Caco-2 (cell line): ENCODE measurements at places on chromosomes 7 and 10. TPM values are rescaled to one million over a fixed set of nuclear protein-coding genes. Genes with fewer than 3 reads are reported as not detected.

DNA sequence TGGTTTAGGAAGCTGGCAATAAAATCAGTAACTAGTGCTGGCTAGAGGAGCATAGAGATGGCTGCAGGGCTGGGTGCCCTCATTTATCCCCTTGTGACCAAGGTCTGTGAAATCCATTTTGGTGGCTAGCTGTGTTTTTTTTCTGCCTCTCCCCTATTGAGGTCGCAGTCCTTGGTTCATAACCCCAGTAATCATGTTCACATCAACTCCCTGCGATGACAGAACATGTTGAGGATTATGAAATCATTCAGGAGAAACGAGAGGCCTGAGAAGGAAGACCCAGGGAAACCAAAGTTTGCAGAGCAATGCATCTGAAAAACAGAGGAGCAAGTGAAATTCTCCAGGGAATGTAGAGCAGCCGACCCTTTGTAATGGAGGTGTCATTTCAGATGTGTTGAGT is 126.9 kb downstream of the TACC2 start:
- no peak for DNase-seq
- peaks cover 16% of the 10 kb centered on the region for H3K4me1 ChIP-seq
- H3K4me3 ChIP-seq, result no peak overlapping the region
- H3K27ac ChIP-seq, result no peak overlapping the region
- H3K27me3 ChIP-seq, result no peaks in the 10 kb centered on the region
- H3K36me3 ChIP-seq, result peaks cover 1% of the 10 kb centered on the region; the same call in 1 of the 2 replicates

DNA sequence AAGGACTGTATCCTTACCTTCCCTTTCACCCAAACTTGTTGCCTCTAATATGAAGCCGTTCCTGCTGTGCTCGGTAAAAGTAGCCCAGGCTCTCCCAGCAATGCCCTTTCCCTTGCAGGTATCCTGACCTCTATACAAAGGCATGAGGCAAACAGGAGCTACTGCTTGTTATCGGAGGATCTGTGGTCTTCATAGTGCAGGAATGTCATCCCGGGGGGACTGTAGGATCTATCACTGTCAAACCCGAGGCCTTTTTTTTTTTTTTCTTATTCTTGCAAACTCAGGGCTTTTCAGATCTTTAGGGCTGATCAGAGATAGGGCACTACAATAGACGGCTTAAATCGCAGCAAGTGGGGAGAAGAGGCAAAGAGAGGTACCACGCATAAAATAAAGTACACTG is 1206.6 kb downstream of the TYW1 start:
- no peaks in the 10 kb centered on the region for H3K27me3 ChIP-seq
- no peak overlapping the region for H3K27ac ChIP-seq
- H3K4me1 ChIP-seq, result no peaks in the 10 kb centered on the region
- H3K36me3 ChIP-seq, result no peaks in the 10 kb centered on the region
- DNase-seq, result no peak

DNA sequence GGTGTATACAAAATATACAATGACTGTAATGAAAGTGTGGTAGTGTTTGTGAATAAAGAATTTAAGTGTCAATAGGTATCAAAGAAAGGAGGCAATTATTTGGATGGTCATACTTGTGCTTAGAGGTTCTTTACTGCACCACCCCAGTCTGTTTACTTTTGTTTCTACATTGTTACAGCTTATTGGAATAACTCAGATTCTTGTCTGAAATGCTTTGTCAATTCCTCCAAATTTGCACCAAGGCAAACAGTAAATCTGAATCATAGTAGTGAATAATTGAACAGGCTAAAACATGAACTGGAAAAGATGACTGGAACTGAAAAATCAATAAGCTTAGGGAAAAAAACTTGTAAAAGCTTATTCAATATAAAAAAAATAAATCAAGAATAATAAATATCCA is 319.2 kb downstream of the EXOC4 start:
- H3K4me3 ChIP-seq, result no peak overlapping the region
- H3K4me1 ChIP-seq, result no peaks in the 10 kb centered on the region
- H3K36me3 ChIP-seq, result no peaks in the 10 kb centered on the region
- no peaks in the 10 kb centered on the region for H3K27me3 ChIP-seq
- no peak for DNase-seq

DNA sequence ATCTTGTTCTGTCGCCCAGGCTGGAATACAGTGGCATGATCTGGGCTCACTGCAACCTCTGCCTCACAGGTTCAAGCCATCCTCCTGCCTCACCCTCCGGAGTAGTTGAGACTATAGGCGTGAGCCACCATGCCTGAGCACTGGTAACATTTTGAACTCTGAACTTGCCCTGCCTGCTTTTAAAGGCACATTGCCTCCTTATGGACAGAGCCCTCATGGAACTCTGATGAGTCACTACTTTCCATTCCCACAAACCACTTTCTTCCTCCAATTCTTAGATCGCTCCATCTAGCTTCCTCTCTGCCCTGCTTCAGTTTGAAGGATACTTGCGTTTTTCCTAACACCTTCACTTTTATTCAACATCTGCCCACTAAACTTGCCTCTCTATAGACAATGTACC is 38.1 kb downstream of the PRPS1L1 start:
- H3K4me1 ChIP-seq, result no peaks in the 10 kb centered on the region
- H3K27me3 ChIP-seq, result no peaks in the 10 kb centered on the region
- DNase-seq, result no peak
- H3K27ac ChIP-seq, result no peak overlapping the region

- H3K4me1 ChIP-seq, result no peaks in the 10 kb centered on the region
- no peaks in the 10 kb centered on the region for H3K36me3 ChIP-seq
- no peaks in the 10 kb centered on the region for H3K27me3 ChIP-seq
- no peak for DNase-seq
- H3K4me3 ChIP-seq, result no peak overlapping the region
- no peak overlapping the region for H3K27ac ChIP-seq
These were observed 11.2 kb downstream of the RHOBTB1 start for GRCh38 chr10:60932756-60933155.

- peaks cover 4% of the 10 kb centered on the region for H3K4me1 ChIP-seq
- H3K27me3 ChIP-seq, result no peaks in the 10 kb centered on the region
- H3K36me3 ChIP-seq, result no peaks in the 10 kb centered on the region
- H3K4me3 ChIP-seq, result no peak overlapping the region
- peak; percentile 91 for DNase-seq
- H3K27ac ChIP-seq, result no peak overlapping the region
These were observed 24.2 kb downstream of the TACR2 start for GRCh38 chr10:69392481-69393000.

Gene PDAP1
- 180 and 191 TPM in 2 replicates for total RNA-seq

- no peaks in the 10 kb centered on the region for H3K27me3 ChIP-seq
- no peaks in the 10 kb centered on the region for H3K4me1 ChIP-seq
- H3K4me3 ChIP-seq, result no peak overlapping the region
- H3K36me3 ChIP-seq, result no peaks in the 10 kb centered on the region
- no peak overlapping the region for H3K27ac ChIP-seq
These were observed 33.6 kb downstream of the ZCCHC24 start for GRCh38 chr10:79411546-79412495.

DNA sequence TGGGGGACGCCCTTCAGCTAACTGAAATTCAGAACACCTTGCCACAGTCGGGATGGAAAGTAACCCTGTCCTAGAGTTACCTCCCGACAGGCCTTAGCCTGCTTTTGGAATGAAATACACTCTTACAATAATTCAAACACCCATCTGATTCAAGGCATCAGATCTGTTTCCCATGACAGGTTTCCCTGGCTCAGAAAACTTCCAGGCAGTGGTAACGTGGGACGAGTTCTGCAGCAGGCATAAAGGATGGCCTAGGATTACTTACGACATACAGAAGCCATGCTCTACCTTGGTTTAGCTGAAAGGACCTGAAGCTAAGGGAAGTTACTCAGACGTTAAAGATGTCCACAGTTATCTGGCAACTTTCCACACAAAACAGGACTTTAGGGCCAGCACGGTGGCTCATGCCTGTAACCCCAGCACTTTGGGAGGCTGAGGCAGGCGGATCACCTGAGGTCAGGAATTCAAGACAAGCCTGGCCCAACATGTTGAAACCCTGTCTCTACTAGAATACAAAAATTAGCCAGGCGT is 5.0 kb downstream of the PAXIP1 start:
- no peaks in the 10 kb centered on the region for H3K4me1 ChIP-seq
- no peak overlapping the region for H3K4me3 ChIP-seq
- DNase-seq, result no peak

DNA sequence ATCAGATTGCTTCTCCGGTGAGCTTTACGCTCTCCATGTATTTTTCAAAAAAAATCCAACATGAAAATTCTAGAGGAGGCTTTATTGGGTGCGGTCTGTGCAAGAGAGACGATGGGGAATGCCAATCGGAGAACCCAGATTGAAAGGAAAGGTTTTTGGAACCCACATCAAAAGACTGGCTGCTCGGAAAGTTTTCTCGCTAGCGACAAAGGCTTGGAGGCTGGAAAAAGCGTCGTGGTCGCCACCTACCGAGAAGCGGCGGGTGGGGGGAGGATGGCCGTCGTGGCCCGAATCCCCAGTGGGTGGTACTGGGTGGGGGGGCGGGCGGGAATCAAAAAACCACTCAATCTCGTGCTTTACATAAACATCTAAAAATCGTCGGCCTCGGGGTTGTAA is 1.1 kb upstream of the GTF2I start:
- H3K4me3 ChIP-seq, result peak overlapping the region; percentile 78
- H3K27me3 ChIP-seq, result no peaks in the 10 kb centered on the region
- no peaks in the 10 kb centered on the region; the same call in 1 of the 2 replicates for H3K36me3 ChIP-seq
- DNase-seq, result peak; percentile 71

- no peak overlapping the region for H3K4me3 ChIP-seq
- H3K27me3 ChIP-seq, result no peaks in the 10 kb centered on the region; the same call in 1 of the 2 replicates
- no peak for DNase-seq
- H3K4me1 ChIP-seq, result peaks cover 37% of the 10 kb centered on the region
- H3K27ac ChIP-seq, result no peak overlapping the region
- H3K36me3 ChIP-seq, result no peaks in the 10 kb centered on the region
These were observed 115.7 kb upstream of the NANOS1 start for GRCh38 chr10:118913825-118914224.

- H3K27ac ChIP-seq, result no peak within 1 kb of the TSS
- no peak for DNase-seq
These were observed at the start of gene GBX1 for GRCh38 chr7:151167197-151167961. GBX1 (minus strand) TSS chr7:151167694; CDS start chr7:151167548, 146 bp downstream.

DNA sequence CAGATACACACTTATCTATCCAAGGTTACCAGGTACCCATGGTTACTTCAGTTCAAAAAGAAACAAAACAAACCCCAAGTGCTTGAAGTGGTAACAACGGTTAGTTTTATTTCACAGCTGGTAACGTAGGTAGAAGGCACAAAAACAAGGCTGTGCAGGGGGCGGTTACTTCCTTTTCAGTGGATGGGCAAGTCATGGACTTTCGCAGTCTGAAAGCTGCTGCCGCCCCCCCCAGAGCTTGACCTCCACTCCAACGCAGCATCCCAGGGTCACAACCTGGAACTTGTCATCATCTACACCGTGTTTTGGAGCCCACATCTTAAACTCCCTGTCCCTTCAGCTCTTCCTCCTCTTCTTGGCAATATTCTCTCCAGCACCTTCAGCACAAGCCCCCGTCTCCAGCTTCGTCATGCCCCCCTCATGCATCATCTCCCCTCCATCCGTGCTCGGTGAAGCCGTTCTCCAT is 181.2 kb upstream of the ITGB1 start:
- H3K27me3 ChIP-seq, result no peaks in the 10 kb centered on the region
- no peak overlapping the region for H3K27ac ChIP-seq
- no peak for DNase-seq
- no peaks in the 10 kb centered on the region for H3K36me3 ChIP-seq
- no peaks in the 10 kb centered on the region for H3K4me1 ChIP-seq
- H3K4me3 ChIP-seq, result no peak overlapping the region

DNA sequence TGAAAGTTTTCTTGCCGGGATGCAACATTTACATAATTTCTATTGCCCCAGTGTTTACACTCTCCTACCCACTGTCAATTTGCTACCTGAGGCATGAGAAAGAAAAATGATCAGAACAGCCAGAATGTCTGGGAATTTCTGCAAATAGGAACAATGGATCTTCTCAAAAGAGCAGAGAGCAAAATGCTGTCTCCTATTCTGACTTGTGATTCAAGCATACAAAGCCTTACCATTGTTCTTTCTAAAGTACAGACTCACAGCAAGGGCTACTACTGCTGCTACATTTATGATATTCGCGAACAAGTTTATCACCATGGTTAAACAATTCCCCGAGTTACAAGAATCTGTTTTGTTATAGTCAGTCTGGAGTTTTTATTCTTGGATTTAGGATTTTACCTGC is 329.9 kb upstream of the CELF2 start:
- H3K36me3 ChIP-seq, result no peaks in the 10 kb centered on the region
- H3K4me1 ChIP-seq, result no peaks in the 10 kb centered on the region
- no peak overlapping the region for H3K27ac ChIP-seq
- H3K4me3 ChIP-seq, result no peak overlapping the region
- H3K27me3 ChIP-seq, result no peaks in the 10 kb centered on the region

DNA sequence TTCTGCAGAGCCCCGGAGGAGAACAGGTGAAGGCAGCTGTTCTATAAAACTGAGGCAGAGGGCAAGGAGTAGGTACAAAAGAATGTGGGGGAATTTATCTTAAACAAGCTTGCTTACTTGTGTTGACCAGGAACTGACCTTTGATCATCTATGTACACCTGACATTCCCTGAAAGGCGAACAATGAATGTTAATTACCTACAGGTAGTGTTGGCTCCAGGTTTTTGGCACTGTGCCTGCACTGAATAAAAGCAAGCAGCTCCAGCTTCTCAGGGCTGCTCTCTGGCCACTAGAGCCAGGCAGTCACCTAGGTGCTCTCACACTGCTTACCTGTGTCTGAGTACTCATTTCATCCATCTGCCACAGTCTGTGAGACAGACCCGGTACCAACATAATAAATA is 87.0 kb downstream of the RAPGEF5 start:
- H3K27ac ChIP-seq, result peak overlapping the region; percentile 76
- no peaks in the 10 kb centered on the region for H3K36me3 ChIP-seq
- H3K27me3 ChIP-seq, result no peaks in the 10 kb centered on the region
- peak; percentile 66 for DNase-seq
- H3K4me3 ChIP-seq, result no peak overlapping the region
- H3K4me1 ChIP-seq, result peaks cover 38% of the 10 kb centered on the region

DNA sequence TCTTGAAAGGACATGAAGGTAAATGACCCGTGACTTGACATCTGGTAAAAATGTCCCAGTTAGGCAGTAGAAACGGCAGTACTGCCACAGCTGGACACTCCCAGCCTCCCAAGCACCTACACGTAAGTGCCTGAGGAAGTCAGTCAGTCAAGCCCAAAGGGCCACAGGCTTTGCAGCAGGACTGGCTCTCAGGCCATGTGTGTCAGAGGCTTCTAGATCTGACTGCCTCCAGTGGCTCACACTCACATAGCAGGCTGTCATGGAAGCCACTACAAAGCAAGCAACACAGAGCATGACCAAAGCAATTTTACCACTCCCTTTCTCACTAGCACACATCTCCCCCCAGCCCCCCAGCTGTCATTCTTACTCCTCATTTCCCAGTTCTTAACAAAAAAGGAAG is 17.8 kb upstream of the CCNJ start:
- peak; percentile 58 for DNase-seq
- no peaks in the 10 kb centered on the region for H3K27me3 ChIP-seq
- no peak overlapping the region for H3K4me3 ChIP-seq
- H3K4me1 ChIP-seq, result peaks cover 4% of the 10 kb centered on the region

Gene AQP1
- total RNA-seq, result 0.19 and 0.52 TPM in 2 replicates

- no peak overlapping the region for H3K27ac ChIP-seq
- H3K4me1 ChIP-seq, result no peaks in the 10 kb centered on the region
These were observed 951.6 kb downstream of the ANKRD7 start for GRCh38 chr7:119175911-119176627.

- H3K36me3 ChIP-seq, result no peaks in the 10 kb centered on the region
- H3K27me3 ChIP-seq, result no peaks in the 10 kb centered on the region
These were observed 111.4 kb downstream of the BAMBI start for GRCh38 chr10:28788762-28789161.
